ENCODE measurements at places on chromosomes 12 and 14.
A peak's percentile ranks its signal among the peaks of the same experiment; 100 is the strongest.

GRCh38 chr12:6966351-6966750 lies 4.1 kb downstream of the PHB2 start:
- peaks cover 61% of the 10 kb centered on the region for H3K4me1 ChIP-seq
- no peaks in the 10 kb centered on the region for H3K27me3 ChIP-seq
- H3K36me3 ChIP-seq, result peaks cover 39% of the 10 kb centered on the region
- ATAC-seq, result no peak
- no peak overlapping the region for H3K27ac ChIP-seq

DNA sequence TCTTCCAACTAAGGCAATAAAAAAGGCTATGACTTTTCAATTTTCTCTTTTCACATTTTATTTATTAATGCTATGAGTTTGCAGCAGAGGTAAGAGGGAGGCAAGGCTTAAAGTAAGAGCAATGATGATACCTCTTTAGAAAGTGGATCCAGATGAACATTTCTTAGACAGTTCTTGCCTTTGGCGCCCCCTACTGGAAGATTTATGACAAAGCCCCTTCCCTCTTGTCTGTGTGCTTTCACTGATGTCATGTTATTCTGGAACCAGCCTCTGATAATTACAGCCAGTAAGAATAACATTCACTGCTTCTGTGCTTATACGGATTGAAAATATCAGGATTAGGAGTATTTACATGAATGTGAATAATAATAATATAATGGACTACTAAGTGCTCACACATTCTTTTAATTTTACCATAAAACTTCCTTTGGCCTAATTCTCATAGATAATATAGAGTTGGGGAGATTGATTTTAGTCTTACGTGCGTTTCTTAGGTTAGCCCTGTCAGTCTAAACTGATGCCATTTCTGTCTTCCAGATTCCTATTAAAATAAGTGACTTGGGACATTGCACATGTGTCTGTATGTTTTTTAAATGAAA lies 1929.9 kb upstream of the SEL1L start:
- no peak overlapping the region for H3K4me3 ChIP-seq
- no peaks in the 10 kb centered on the region for H3K36me3 ChIP-seq
- H3K4me1 ChIP-seq, result no peaks in the 10 kb centered on the region
- H3K27ac ChIP-seq, result no peak overlapping the region
- no peaks in the 10 kb centered on the region for H3K27me3 ChIP-seq
- no peak for ATAC-seq

GRCh38 chr12:90902596-90902995 lies 52.4 kb downstream of the CCER1 start:
- no peak overlapping the region for H3K4me3 ChIP-seq
- H3K36me3 ChIP-seq, result no peaks in the 10 kb centered on the region
- no peak for ATAC-seq

DNA sequence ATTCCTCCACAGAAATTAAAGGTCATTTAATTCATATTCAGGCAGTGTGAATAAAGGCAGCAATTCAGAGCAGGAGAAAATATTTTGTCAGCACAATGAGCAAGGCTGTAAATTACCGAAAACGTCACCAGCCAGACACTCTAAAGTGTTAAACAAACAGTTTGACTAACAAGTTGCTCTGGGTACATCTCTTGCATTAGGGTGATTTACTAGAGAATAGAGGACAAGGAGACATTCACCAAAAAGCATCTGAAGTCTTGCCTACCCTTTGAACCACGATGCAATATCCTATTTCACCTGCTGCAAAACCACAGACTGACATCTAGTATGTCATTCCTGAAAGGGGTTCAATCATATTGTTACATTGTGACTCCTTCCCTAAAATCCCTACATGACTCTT lies 27.1 kb upstream of the GPHB5 start:
- no peak overlapping the region for H3K4me3 ChIP-seq
- no peak overlapping the region for H3K27ac ChIP-seq
- H3K27me3 ChIP-seq, result peaks cover 28% of the 10 kb centered on the region
- no peaks in the 10 kb centered on the region for H3K4me1 ChIP-seq
- no peaks in the 10 kb centered on the region for H3K36me3 ChIP-seq

DNA sequence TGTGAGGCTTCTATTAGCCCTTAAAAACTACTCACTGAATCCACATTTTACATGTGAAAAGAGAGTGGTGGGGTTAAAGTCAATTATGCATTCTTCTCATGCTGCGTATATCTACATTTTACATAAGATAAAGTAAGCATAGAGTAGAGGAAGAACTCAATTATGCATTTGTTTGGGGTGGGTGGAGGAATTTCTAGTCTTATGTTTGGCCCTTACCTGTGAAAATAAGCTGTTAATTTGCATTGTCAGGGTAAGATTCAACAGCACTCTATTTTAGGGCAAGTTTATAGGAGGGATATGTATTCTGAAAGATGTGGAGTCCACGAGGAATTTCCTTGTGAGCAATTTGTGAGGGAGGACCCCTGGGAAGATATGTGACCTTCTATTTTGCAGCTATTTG lies 30.9 kb upstream of the CAPRIN2 start:
- H3K4me3 ChIP-seq, result no peak overlapping the region
- no peak for ATAC-seq
- H3K4me1 ChIP-seq, result no peaks in the 10 kb centered on the region
- no peak overlapping the region for H3K27ac ChIP-seq
- H3K36me3 ChIP-seq, result no peaks in the 10 kb centered on the region
- H3K27me3 ChIP-seq, result peaks cover 36% of the 10 kb centered on the region

GRCh38 chr14:28373721-28374120 lies 392.9 kb upstream of the FOXG1 start:
- no peak for ATAC-seq
- no peaks in the 10 kb centered on the region for H3K36me3 ChIP-seq
- no peaks in the 10 kb centered on the region for H3K4me1 ChIP-seq

GRCh38 chr12:8081251-8081920 lies 688 bp upstream of the NECAP1 start:
- H3K27me3 ChIP-seq, result no peaks in the 10 kb centered on the region
- peaks cover 47% of the 10 kb centered on the region for H3K4me1 ChIP-seq
- H3K36me3 ChIP-seq, result peaks cover 6% of the 10 kb centered on the region
- peak overlapping the region; percentile 98 for H3K27ac ChIP-seq

DNA sequence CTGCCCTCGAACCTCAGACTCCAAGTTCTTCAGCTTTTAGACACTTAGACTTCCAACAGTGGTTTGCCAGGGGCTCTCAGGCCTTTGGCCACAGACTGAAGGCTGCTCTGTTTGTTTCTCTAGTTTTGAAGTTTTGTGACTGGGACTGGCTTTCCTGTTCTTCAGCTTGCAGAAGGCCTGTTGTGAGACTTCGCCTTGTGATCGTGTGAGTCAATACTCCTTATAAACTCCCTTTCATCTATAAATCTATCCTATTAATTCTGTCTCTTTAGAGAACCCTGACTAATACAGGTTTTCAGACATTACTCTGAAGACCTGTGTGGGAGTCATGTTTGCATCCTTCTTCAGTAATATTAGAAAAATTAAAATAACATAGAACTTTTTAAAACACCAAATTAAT lies 289.1 kb downstream of the RMST start:
- H3K27ac ChIP-seq, result no peak overlapping the region
- no peaks in the 10 kb centered on the region for H3K4me1 ChIP-seq
- H3K27me3 ChIP-seq, result no peaks in the 10 kb centered on the region
- ATAC-seq, result no peak
- H3K4me3 ChIP-seq, result no peak overlapping the region
